ENCODE measurements at places on chromosomes 2 and 18.

- DNase-seq: no peak
Observed at GRCh38 chr2:84858937-84859336, 21.9 kb downstream of the TRABD2A start.

DNA sequence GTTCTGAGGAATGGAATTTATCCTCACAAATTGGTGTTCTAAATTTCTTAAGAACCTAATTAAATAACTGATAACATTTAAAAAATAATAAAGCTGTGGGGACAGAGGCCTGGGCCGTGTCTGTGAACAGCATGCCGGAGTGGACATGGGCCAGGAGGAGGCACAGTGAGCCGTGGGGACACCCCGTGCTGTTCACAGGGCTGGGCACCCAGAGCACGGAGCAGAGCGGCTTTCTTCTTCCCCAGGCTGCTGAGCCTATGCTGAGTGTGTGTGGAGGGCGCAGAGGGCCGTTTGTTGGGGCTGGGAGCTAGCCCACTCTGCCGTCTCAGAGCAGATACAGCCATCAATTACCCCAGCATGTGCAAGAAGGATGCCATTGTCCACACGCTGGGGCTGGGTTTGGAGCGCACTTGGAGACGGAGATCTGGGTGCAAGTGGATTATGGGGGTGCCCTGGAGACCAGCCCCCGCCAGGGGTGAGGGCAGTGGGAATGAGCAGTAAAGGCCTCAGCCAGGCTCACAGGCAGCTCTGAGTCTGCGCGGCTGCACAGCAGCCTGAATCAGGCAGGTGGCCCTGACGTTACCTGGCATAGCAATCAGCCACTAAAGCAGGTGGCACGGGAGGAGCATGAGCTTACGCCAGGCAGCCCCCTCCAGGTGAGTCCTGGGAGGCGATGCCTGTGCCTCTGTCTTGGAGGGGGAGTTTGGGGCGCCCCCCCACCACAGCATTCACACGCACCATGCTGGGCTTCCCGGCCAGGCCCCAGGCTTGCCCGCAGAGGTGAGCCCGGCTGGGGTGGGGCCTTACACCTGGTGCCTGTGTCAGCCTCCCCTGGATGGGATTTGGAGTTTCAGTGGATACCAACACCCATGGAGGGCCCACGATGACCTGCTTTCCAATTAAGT lies 52.1 kb upstream of the SLC66A3 start:
- DNase-seq: no peak

- no peak for DNase-seq
Observed at GRCh38 chr2:55150834-55151233, 81.3 kb downstream of the CLHC1 start.

GRCh38 chr2:48219234-48219554 lies 310.8 kb upstream of the STON1 start:
- no peak for DNase-seq

- no peak for DNase-seq
Observed at GRCh38 chr2:215436705-215437565, 1.1 kb upstream of the FN1 start.

DNA sequence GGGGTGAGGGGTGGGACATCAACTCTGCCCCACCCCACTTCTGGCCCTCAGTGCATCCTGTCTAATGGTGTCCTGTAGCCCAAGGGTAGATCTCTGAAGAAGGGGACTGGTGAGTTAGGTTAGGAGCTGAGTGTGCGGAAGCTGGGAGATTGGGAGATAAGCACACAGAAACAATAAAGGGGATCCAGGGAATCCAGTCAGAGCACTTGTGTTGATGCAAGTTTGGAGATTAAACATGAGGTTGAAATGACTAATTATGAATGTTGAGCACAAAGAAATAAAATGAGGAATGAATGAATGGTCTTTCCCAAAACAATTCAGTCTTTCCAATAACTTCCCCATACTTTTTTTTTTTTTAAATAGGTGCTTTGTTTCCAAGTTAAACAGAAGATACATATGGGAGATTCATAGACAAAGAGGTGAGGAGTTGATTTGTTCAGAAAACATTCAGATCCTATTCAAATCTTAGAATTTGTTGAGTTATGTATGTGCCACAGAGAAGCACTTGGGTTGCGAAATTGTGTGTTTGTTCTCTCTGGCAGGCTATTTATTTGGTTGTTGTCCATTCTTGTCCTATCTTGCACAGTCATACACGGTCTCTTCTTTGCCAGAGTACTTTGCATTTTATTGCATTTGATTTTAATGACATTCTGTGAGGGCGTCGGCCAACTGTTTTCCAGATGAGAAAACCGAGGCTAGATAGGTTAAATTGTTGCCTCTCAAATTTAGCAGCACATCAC lies 31.6 kb upstream of the NABP1 start:
- DNase-seq: no peak

GRCh38 chr18:22385718-22386117 lies 32.0 kb downstream of the CTAGE1 start:
- DNase-seq: no peak

GRCh38 chr2:241769819-241770184 lies 6.8 kb upstream of the GAL3ST2 start:
- no peak for DNase-seq

DNA sequence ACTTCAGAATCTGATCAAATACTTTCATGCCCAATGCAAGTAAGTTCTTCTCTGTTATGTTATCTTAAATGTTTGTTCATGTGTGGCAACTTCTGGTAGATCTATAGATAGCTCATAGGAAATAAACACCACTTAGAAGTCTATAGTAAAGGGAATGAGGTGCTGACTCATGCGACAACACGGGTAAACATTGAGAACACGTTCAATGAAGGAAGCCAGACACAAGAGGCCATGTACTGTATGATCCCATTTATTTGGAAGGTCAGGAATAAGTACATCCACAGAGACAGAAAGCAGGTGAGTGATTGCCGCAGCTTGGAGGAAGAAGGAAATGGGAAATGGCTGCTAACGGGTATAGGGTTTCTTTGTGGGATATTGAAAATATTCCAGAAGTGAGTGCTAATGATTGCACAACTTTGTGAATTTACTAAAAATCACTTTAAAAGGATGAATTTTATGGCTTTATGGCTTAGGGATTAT lies 95.4 kb downstream of the ITGB1BP1 start:
- DNase-seq: no peak

GRCh38 chr18:48854780-48855179 lies 96.0 kb downstream of the SMAD7 start:
- DNase-seq: no peak

- DNase-seq: peak; percentile 29
Observed at GRCh38 chr2:206993964-206994363, 54.6 kb downstream of the CPO start.

GRCh38 chr2:159044804-159045286 lies 76.4 kb downstream of the TANC1 start:
- no peak for DNase-seq

DNA sequence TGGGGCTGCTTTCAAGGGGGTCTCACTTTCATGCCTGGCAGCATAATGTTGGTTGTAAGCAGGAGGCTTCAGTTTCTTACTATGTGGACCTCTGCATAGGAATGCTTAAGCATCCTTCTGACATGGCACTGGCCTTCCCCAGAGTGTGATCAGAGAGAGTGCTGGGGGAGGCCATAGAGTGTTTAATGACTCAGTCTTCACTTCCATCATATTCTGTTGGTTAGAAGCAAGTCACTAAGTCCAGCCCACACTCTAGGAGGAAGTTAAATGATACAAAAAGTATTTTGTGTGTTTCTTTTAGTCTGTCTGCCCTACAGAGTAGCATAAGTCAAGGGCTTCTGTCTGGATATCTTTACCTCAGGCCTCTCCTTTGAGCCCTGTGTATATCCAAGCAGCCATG lies 64.9 kb downstream of the GALNT1 start:
- no peak for DNase-seq

DNA sequence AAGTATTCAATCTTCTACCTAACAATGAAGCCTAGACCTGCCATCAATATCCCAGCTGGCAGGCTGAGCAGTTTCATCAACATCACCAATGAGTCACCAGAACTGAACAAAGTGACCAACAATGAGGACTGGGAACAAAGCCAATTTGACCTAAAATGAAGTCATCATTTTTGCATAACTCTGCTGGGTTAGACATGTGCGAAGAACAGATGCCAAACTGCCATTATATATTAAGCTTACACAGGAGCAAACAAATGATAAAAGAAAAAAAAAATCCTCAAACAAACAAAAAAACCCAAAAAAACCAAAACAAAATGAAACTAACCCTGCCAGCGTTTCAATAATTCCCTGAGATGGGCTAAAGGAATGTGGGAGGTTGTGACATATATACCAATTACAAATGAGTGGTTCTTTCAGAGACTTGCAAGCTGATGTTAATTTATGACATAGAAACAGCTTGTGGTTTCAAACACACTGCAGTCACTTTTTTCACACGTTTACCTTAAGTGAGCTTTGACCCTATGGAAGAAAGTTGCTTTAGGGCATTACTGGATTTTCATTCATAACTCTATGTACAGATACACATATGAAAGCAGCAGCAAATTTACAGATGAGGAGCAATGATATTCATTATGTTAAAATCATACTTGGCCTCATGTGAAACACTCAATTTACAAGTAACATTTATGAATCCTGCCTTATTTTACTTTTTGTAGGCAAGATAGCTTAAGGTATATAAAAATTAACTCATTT lies 56.9 kb upstream of the CCDC141 start:
- no peak for DNase-seq

GRCh38 chr2:229033816-229034215 lies 237.3 kb downstream of the PID1 start:
- no peak for DNase-seq

- DNase-seq: no peak
Observed at GRCh38 chr2:101571951-101572350, 97.0 kb upstream of the RFX8 start.

DNA sequence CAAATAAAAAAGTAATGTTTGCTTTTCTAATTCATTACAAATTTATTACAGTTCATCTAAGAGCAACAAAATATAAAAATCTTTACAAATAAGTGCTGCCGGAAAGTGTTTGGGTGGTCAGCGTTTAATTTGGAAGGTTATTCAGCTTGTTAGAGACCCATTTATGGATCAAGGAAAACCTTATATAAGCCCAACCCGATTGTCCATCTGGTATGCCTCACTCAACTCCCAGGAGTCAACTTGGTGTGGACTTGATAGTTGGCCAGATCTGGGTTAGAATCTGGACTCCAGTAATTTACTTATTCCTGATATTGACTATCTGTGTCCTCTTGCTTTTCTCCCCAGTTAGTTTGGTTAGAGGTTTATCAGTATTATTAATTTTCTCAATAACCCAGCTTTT lies 106.2 kb downstream of the KCTD1 start:
- DNase-seq: no peak

- DNase-seq: no peak
Observed at GRCh38 chr2:238929242-238930081, 81.6 kb downstream of the TWIST2 start.

DNA sequence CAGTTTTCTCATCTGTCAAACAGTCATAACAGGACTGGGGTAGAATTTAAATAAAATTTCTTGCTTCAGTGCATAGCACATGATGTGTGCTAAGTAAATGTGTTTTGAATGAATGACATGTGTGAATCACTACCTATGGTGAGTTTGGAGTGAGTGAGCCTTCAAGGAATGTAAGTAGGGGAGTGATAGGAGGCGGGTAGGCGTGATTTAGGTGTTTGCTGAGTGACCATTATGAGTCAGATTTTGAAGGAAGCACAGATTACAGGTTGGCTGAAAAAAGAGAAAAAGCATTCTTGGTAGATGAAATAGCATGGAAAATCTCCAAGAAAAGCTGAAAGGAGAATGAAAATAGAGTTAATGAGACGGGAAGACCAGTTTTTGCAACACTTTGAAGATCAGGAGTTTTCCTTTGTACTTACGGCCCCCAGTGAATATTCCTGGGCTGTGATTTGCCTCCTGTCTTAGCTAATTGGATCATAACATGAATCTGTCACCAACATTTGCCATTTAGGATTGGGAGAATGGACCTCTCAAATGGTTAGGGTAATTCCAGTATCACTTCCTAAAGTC lies 136.9 kb upstream of the GATA6 start:
- DNase-seq: no peak

DNA sequence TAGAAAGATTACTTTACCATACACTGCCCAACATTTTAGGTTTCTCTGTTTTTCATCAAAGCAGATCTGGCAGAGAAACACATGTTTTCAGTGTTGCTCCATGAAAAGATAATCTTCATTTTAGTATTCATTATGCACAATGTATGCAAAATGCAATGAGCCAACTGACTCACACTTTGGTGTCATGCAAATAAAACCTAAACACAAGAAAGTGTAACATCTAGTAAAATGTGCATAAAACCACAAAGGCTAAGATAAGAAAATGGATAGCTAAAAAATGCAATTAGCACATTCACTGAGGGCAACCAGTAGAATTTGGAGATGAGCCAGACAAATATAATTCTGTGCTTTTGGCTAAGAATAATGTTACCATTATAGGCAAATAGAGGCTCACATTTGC lies 203.5 kb upstream of the UBE2E3 start:
- DNase-seq: no peak

- DNase-seq: no peak
Observed at GRCh38 chr2:215973954-215974699, 39.2 kb downstream of the MREG start.

- no peak for DNase-seq
Observed at GRCh38 chr2:54704688-54705605, 18.5 kb upstream of the EML6 start.

- no peak for DNase-seq
Observed at GRCh38 chr18:7696780-7697179, 129.7 kb downstream of the PTPRM start.

GRCh38 chr2:109660046-109660860 lies 46.1 kb downstream of the SOWAHC start:
- DNase-seq: no peak

GRCh38 chr18:42893977-42894376 lies 221.5 kb downstream of the RIT2 start:
- DNase-seq: no peak

GRCh38 chr18:37285825-37286224 lies 279.8 kb downstream of the CELF4 start:
- no peak for DNase-seq

- no peak for DNase-seq
Observed at GRCh38 chr2:150688016-150688415, 200.5 kb upstream of the RND3 start.

- no peak for DNase-seq
Observed at GRCh38 chr2:156164091-156164720, 168.3 kb downstream of the NR4A2 start.

GRCh38 chr2:120267348-120267747 lies 14.7 kb downstream of the RALB start:
- DNase-seq: no peak

DNA sequence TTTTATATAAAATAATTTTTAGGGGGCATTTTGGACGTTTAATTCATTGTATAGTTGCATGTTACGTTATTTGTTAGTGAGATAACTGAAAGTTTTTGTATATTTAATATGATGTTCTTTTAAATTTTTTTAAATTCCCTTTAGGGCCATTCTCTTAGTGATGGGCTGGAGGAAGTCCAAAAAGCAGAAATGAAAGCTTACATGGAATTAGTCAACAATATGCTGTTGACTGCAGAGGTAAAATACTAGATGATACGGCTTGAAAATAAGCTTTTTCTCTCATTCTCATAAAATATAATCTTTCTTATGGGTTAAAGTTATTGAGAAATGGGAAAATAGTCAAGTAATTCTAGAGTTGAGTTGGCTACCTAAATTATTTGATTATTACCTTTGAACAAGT lies 58.9 kb downstream of the MTX2 start:
- no peak for DNase-seq

Data from KG1 (cell line).